COR-L47 (cell line): ENCODE measurements at places on chromosomes 1 and 21.

- DNase-seq, result no peak
Measured at GRCh38 chr1:88219521-88219920, 464.6 kb upstream of the PKN2 start.

DNA sequence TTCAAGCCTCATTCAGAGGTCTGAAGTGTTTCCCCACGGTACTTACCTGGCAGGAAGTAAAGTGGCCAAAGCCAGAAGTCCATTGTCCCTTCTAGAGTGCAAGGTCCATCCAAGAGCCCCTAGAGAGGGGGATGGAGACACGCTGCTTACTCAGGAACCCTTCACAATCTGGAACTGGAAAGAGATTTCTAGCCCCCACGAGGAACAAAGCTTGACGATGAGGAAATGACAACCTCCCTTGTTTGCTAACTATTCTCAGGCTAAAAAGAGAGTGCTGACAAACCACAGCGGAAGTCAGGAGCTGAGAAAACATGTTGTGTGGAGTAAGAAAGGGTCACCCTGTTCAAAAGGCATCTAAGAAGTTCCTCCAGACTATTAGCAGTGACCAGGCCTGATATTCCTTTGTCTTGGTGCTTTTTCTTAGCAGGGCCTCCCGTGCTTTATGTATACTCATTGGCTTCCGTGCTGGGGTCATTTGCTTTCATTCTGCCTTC lies at the start of gene FCMR:
TSS of gene FCMR (minus strand) at position 170 of the 494 bp plus-strand sequence. CDS start at position 83, 87 bp downstream.
- DNase-seq, result no peak

DNA sequence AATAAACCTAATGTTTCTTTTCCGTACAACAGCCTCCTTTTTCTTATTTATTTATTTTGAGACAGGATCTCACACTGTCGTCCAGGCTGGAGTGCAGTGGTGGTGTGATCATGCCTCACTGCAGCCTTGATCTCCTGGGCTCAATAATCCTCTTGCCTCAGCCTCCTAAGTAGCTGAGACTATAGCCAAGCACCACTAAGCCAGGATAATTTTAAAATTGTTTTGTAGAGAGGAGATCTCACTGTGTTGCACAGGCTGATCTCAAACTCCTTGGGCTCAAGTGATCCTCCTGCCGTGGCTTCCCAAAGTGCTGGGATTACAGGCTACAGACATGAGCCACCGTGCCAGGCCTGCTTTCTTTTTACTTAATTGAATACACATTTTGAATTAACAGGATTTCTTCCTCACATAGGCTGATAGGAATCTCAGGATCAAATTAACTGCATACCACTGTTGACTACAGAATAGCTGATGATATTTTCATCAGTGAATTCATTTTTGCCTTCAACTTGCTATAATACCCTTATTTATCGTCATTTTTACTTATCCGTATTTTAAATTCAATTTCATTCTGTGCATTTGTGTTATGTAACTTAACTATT lies 2010.5 kb downstream of the NCAM2 start:
- DNase-seq, result no peak

- DNase-seq, result no peak
Measured at GRCh38 chr1:95537176-95537575, 303.2 kb downstream of the RWDD3 start.

- DNase-seq, result no peak
Measured at GRCh38 chr21:44480200-44481053, 25.1 kb downstream of the LRRC3 start.

GRCh38 chr1:214584805-214585766 lies 17.9 kb upstream of the CENPF start:
- no peak for DNase-seq

- no peak for DNase-seq
Measured at GRCh38 chr1:229244091-229244490, 26.8 kb upstream of the RAB4A start.

DNA sequence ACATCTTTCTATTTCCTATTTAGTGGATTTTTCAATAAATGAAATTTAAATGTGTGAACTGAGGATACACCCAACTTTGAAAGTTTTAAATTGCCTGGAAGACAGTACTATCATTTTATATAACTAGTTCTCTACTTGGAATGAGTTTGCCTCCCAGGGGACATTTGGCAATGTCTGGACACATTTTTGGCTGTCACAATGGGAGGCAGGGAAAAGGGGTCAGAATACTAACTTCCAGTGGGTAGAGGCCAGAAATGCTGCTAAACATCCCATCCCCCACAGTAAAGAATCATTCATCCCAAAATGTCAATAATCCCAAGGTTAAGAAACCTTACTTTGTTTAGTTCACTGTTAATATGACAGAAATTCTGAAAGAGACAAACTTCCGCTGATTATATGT lies 13.2 kb upstream of the NRAS start:
- DNase-seq, result no peak

DNA sequence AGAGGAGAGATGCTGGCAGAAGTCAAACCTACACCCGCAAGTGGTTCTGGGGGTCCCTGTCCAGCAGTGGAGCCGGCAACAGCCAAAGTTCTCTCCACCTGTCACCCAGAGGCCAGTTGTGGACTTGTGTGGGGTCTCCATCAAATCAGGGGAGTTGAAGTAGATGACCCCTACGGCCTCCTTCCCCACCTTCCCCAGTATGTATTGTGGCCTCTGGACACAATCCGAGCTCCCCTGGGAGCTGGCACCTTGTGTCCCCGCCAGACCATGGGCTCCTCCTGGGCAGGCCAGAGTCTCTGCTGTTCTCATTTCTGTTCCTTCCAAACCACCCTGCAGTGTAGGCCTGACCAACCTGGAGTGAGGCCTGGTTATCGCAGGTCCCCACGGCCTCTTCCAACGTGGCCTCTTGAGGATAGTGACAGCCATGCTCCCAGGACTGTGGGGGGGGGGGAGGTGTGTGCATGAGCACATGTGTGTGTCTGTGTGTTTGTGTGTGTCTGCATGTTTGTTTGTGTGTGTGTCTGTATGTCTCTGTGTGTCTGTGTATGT lies 246.4 kb downstream of the MATN1 start:
- DNase-seq, result no peak

GRCh38 chr1:205266611-205267305 lies 39.0 kb downstream of the TMCC2 start:
- no peak for DNase-seq

GRCh38 chr21:43312011-43312410 lies 114.9 kb downstream of the SIK1 start:
- DNase-seq, result no peak

DNA sequence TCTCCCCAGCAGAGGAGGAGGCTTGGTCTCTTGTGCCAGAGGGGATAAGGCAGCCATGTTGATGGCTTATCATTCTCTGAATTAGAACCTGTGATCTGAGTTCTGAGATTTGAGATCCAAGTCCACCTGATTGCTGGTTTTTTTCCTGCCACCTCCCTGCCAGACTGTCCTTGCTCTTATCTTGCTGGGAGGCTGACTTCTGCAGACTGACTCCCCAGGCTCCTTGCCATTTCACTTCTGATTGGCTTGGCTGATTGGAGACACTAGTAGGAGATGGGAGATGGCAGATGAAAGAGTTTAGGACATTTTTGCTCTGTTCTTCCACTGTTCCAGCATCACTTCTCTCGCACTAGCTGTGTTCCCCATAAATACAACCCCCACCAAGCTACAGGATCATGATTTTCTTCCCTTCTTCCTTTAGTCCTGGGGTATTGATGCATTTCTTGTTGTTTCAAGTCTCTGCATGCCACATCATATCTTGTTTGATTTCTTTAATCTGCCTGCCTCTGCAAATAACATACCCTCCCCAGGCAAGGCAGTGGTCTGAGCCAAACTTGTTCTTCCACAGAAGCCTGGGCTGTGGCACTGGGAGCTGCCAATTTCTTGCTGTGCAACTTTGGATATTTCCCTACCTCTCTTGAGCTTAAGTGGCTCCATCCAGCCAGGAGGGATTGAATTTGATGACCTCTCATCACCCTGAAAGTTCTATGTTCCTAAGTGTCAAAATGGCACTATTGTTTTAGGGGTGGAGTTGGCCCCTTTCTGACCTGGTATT lies 963 bp upstream of the CYP4B1 start:
- no peak for DNase-seq

DNA sequence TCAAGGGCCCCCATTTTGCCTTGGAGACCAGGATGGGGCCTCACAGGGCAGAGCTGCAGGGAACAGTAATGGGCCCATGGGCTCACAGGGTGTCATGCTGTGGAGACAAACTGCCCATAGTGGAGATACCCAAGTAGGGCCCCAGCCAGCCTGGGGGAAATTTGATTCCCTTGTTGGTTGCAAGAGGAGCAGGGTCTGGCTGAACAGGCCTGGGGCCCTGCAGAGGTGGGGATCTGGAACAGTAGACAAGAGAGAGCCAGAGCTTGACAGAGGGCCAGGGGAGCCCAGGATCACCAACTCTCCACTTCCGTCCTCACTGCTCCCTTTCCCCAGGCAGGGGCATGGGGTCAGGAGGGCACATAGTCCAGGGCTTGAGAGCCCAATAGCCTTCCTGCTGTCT lies 8.7 kb downstream of the S100B start:
- no peak for DNase-seq

- no peak for DNase-seq
Measured at GRCh38 chr1:90393025-90393424, 324.1 kb downstream of the BARHL2 start.

- no peak for DNase-seq
Measured at GRCh38 chr1:219126377-219126776, 47.3 kb upstream of the LYPLAL1 start.

- DNase-seq, result no peak
Measured at GRCh38 chr1:1194723-1195122, 11.7 kb downstream of the TNFRSF18 start.

- DNase-seq, result peak; percentile 16
Measured at GRCh38 chr21:41631564-41632461, 123.9 kb upstream of the TMPRSS2 start.

DNA sequence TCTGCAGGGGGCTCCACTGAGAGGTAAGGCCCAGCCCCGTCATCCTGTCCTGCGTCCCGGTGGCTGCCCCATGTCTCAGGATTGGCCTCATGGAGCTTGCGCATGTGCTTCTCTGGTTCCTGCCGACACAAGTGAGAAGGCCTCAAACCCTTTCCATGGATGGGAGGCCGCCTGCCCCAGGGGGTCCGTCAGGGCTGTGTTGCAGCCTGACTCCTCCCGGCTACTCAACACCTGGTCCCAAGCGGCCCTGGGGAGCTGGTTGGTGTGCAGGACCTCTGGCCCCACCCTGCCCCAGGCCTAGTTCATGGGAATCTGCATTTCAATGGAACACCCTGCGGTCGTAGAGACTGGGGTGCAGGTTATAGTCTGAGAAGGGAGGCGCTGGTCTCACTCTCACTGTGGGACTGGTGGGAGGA lies 21.1 kb upstream of the PDE9A start:
- no peak for DNase-seq

DNA sequence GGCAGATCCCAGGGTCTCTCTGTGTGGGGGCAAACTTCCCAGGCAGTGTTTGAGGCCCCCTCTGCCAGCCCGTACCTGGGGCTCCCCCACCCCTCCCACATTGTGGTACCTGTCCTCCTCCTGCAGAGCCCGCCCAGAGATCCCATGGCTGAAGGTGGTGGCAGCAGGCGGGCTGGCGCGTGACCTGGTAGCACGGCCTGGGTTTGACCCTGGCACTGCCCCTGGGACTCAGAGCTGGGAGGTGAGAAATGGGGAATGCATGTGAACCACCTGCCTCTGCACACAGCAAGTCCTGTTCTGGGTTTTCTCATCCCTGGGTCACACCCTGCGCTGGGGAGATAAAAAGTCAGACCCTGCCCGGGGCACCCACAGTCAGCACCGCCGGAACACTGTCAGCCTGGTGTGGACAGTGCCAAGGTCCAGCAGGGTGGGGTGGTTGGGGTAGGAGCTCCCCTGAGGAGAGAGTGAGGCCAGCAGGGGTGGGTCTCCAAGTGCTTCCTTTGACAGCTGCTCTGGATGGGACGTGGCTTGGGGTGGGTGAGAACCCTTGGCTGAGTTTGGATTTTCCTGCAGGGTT lies 11.8 kb downstream of the AGRN start:
- DNase-seq, result no peak

DNA sequence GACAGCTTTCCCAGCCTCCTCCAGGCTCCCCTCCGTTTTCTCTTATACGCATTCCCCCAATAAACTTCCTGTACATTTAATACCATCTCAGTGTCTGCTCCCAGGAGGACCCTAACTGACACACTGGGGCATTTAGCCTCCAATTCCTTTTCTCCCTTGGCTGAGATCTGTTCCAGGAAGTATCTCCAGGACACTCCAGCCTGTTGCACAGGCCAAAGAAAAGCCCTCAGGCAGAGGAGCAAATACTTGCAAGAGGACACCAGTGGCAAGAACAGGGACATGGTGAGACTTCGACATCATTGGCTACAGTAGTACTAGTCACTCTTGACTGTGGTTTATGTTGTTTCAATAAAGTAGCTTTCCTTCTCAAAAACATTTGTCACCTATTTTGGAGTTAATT lies 4.7 kb upstream of the SYNJ1 start:
- no peak for DNase-seq

DNA sequence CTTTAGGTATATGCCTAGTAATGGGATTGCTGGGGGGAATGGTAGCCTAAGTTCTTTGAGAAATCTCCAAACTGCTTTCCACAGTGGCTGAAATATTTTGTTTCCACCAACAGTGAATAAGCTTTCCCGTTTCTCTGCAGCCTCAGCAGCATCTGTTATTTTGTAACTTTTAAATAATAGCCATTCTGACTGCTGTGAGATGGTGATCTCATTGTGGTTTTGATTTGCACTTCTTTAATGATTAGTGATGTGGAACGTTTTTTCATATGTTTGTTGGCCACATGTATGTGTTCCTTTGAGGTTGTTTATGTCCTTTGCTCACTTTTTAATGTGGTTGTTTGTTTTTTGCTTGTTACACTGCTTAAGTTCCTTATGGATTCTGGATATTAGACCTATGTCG lies 237.4 kb downstream of the CENPF start:
- no peak for DNase-seq

- no peak for DNase-seq
Measured at GRCh38 chr1:94243665-94244064, 6.3 kb upstream of the ARHGAP29 start.

GRCh38 chr1:59028048-59028447 lies 244.2 kb upstream of the JUN start:
- no peak for DNase-seq

DNA sequence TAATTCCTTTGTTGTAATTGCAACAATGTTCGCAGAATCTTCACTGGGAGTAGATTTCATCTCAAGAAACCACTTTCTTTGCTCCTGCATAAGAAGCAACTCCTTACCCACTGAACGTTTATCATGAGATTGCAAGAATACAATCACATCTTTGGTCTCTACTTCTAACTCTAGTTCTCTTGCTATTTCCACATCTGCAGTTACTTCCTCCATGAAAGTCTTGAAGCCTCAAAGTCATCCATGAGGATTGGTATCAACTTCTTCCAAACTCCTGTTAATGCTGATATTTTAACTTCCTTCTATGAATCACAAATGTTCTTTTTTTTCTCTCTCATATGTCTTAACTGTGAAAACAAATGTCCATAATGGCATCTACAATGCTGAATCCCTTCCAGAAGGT lies 118.6 kb upstream of the RAB4A start:
- no peak for DNase-seq

DNA sequence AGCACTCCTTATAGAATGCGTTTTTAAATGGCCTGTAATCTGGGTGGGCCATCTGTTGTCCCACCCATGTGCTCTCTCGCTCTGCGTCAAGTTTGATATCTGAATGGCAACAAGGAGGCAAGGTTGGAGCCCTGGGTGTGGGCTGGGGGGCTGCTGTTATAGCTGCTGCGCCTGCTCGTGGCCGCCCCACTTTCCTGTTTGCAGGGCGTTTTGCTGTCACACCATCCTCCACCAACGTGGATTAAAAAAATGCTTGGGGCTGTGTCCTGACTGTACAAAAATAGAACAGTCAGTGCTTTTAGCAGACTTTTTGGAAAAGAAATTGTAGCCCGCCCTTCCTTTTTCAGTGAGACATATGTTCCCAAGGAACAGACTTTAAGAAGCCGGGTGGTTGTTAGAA lies 25.4 kb downstream of the UMODL1 start:
- DNase-seq, result no peak

- DNase-seq, result no peak
Measured at GRCh38 chr1:94385308-94385929, 32.8 kb upstream of the ABCD3 start.
